Stimulated activated CD8-positive, alpha-beta memory T cell treated with anti-CD3 and anti-CD28 coated beads, Interleukin-2, amount 100 ng/mL, for 1 hour (primary cell): ENCODE measurements at places on chromosomes 1 and 21.

DNA sequence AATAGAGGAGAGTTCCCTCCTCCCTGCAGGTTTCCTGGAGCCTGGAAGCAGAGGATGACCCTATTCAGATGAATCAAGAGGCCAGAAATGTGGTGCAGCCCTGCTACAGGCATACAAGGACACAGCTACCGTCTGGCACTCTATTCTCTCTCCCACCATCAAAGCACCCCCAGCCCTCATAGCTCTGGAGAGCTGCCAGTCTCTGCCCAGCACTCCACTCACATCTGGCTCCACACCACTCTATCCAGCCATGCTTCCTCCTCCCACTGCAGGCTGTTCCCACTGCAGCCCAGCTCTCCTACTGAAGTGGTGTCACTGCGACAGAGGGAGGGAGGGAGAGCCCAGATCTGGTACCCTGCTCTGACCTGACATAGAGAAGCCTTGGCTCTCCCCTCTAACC, 18.4 kb downstream of the SYT2 start:
- DNase-seq = no peak

DNA sequence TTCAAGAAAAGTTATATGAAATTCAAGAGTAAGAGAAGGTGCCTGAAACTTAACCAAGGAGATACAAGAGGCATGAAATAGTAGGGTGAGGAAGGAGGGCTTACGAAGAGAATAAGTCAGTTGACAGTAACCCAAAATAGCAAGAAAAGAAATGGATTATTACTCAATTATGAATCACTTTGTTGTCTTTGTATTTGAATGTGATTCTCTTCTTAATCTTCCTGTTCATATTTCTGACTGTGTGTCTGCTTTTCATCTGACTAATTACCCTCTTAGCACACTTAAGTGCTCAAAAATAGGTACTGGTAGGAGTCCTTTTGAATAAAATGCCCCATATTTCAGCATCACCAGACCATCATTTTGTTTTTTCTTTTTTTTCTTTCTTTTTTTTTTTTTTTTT, 39.4 kb downstream of the GLMN start:
- DNase-seq = no peak

DNA sequence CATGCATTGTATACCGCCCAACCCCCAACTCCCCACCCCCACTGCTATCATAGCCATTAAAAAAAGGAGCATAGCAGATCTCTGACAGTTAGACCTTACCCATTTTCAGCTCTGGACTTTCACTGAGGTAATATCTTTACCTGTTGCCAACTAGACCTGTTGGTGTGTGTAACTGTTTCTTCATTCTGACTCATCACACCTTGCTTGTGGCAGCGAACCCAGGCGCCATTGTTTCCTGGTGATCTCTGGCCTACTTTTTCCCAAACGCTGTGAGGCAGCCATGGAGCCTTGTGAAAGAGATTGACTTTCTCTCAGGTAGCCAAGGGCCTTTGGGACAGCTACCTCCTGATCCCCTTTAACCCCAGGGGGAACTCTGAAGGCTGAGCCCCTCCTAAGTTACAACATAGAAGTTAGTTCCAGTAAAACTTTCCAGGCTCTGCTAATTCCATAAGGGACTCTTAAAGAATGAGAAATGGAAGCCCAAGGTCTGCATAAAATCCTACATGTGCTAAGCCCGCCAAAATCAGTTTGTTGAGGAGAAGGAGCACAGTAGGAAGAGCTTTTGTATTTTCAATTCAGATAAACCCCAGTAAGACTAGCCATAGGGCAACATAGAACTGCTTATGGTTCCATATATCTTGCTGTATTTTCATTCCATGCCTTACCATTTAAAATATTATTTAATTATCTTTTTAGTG, 196.1 kb upstream of the CAMK1G start:
- no peak for DNase-seq

GRCh38 chr1:160206421-160207117, 1.4 kb downstream of the PEA15 start:
- DNase-seq = no peak

DNA sequence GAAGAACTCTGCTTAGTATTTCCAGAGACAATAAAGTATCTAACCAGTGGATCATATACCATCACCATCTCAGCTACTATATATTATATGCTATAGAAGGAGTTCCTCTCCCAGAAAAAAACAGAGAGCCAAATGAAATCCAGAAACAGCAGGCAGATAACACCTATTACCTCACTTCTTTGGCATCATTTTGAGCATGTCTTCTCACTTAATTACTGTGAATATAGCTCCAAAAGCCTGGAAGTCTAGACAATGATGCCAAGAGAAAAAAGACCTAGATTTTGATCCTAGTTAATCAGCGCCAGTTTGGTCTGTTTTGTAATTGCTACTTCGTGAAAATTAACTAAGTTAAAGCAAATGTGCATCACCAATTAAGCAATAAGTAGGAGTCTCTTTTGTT, 131.3 kb downstream of the EIF4G3 start:
- DNase-seq = no peak

GRCh38 chr1:26338670-26339069, 15.3 kb downstream of the CRYBG2 start:
- DNase-seq = no peak

- DNase-seq = no peak
These were observed 367.5 kb upstream of the C1orf174 start for GRCh38 chr1:4267381-4268261.

DNA sequence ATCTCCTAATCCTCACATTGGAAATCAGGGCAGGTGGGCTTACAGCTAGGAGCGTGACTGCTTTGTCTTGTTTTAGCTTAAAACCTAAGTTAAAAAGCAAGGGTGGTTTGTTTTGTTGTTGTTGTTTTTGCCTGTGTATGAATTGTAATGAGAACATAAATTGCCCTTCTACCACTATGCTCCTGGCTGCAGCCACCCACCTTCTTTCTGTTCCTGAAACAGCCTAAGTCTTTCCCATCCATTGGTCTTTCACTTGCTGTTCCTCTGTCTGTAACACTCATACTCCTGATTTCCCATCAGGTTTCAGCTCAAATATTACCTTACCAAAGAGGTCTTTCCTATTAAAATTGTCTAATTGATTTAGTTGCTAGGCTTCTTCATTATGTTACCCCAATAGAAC, 604 bp upstream of the TMEM79 start:
- DNase-seq = no peak

GRCh38 chr1:218473522-218473921, 128.4 kb downstream of the TGFB2 start:
- no peak for DNase-seq

DNA sequence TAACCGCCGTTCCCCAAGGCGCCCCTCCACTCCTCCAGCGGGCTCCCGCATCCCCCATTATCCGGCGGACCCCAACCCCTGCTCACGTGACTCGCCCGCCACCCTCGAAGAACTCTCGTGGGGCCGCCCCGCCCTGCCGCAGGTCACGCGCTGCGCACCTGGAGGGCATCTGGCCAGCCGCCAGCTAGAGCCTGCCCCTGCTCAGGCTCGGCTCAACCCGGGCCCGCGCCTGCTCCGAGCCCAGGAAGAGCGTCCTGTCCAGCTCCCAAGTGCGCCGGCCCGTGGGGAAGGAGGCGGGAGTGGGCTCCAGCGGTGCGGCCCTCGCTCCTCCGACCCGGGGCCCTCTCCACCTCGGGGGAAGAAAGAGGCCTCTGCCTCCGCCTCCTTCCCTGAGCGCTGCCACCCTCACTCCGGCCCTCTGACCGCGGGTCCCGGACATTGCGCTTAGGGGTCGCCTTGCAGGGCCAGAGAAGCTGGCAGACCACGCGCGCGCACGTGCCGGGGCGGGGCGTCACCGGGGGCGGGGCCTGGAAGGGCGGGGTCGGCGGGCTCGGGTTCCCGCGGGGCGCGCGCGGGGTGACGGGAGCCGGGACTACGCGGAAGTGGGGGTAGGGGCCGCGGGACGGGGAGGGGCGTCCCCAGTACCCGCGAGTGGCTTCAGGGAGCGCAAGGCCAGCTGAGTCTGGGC, 28.4 kb downstream of the HMGN2 start:
- peak; percentile 84 for DNase-seq

DNA sequence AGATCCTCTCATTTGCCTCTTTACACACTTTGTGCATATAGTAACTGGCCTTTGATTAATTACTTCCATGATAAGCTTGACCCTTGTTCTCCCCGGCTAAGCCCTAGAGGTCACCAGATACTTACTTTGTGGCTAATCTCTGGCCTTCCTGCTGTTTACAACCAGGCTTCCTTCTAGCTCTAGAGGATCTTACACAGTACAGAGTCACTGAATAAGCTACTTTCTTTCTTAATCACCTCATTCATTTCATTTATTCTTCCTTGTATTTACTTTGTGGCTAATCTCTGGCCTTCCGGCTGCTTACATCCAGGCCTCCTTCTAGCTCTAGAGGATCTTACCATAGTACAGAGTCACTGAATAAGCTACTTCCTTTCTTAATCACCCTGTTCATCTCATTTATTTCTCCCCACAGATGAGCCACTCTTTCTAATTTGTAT, 144.3 kb upstream of the C1orf21 start:
- DNase-seq = no peak

DNA sequence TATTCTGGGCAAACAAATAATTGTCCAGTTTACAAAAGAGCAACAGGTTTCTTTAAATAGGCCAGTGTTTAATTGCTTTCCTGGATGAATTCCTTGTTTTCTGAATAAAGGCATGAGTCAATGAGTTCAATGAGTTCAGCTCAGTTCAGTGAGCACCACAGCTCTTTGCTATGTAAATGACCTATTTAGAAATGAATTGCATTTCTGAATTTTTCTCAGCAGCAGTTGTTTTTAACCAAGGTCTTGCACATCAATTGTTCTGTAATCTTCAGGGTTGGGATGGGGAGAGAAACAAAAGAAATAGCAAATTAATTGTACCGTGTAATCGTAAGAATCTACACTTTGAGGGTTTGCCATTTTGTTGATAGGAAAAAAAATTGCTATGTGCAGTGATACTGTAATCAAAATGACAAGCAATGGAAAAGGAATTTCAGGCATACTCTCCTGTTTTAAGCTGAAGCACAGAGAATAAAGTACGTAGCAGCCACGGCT, 45.7 kb downstream of the MIS18A start:
- DNase-seq = no peak

- DNase-seq = no peak
These were observed 92.9 kb upstream of the IVNS1ABP start for GRCh38 chr1:185409763-185410528.
